ENCODE measurements at places on chromosomes 11 and 22.
A peak's percentile ranks its signal among the peaks of the same experiment; 100 is the strongest.

DNA sequence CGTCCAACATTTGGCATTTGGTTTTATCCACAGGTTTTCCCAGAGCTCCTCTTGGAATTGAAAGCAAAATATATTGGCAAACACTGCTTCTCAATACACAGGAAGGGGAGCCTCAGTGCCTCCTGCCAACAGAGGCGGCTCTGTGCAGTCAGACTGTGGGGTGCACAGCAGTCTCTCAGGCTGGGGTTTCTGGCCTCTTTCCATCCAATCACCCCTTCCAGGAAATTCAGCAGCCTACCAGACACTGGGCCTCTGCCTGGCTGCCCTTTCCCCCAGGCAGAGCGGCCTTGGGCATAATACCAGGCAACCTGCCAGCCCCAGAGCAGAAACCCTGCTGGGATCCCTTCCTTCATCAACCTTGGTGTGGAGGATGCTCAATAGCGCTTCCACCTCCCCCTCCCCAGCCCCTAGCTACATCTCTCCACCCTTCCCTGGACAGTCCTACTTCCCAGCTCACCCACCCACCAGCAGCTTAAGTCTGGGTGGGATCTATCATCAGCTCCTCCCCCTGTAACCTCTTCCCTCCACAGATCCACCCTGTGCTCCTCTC lies 17.8 kb upstream of the RAPSN start:
- peak; percentile 98 for DNase-seq

- DNase-seq = no peak
Observed at GRCh38 chr11:93735627-93736026, 5.7 kb downstream of the TAF1D start.

DNA sequence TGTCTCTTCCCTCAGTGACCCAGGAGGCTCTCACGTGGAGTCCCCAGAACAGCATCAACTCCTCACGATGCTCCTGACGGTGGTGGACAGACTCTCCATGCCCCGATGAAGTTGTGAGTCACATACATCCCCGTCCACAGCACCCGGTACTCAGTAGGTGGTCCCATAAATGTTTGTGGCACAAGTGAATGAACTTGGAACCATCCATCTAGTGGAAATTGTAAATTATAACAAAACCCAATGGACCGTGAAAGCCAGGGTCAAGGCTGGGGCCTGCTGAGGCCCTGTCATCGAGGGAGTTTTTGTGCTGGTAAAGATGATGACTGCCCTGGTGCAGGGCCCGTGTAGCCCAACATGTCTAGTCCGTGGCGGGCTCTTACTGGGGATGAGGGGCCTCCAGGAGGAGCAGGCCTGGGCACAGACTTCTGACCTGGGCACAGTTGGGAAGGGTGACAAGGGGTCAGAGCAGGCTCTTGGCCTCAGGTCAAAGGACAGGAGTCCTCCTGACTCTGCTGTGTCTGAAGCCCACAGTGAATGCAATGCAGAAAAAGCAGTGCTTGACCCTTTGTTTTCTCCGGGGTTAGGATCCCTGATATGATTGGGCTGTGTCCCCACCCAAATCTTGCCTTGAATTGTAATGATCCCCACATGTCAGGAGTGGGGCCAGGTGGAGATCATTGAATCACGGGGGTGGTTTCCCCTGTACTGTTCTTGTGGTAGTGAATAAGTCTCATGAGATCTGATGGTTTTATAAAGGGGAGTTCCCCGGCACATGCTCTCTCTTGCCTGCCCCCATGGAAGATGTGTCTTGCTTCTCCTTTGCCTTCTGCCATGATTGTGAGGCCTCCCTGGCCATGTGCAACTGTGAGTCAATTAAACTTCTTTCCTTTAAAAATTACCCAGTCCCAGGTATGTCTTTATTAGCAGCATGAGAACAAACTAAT lies 20.0 kb upstream of the SMIM38 start:
- no peak for DNase-seq

- DNase-seq = peak; percentile 61
Observed at GRCh38 chr11:115961159-115962003, 457.2 kb upstream of the CADM1 start.

- DNase-seq = peak; percentile 60
Observed at GRCh38 chr11:68213135-68213515, at the start of gene KMT5B. Gene KMT5B, minus strand, starts transcription at chr11:68213296. Its CDS starts 23,220 bp downstream, at chr11:68190076.

DNA sequence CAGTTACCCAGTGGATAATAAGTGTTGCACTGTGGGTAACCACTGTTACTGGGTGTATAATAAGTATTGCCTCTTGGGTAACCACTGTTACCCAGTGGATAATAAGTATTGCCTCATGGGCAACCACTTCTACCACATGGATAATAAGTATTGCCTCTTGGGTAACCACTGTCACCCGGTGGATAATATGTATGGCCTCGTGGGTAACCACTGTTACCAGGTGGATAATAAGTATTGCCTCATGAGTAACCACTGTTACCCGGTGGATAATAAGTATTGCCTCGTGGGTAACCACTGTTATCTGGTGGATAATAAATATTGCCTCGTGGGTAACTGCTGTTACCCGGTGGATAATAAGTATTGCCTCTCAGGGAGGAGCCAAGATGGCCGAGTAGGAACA lies 29.7 kb upstream of the NXPE4 start:
- no peak for DNase-seq

GRCh38 chr11:118084247-118084646 lies 2.5 kb downstream of the SMIM35 start:
- no peak for DNase-seq
